ENCODE measurements at places on chromosomes 6 and 20.

DNA sequence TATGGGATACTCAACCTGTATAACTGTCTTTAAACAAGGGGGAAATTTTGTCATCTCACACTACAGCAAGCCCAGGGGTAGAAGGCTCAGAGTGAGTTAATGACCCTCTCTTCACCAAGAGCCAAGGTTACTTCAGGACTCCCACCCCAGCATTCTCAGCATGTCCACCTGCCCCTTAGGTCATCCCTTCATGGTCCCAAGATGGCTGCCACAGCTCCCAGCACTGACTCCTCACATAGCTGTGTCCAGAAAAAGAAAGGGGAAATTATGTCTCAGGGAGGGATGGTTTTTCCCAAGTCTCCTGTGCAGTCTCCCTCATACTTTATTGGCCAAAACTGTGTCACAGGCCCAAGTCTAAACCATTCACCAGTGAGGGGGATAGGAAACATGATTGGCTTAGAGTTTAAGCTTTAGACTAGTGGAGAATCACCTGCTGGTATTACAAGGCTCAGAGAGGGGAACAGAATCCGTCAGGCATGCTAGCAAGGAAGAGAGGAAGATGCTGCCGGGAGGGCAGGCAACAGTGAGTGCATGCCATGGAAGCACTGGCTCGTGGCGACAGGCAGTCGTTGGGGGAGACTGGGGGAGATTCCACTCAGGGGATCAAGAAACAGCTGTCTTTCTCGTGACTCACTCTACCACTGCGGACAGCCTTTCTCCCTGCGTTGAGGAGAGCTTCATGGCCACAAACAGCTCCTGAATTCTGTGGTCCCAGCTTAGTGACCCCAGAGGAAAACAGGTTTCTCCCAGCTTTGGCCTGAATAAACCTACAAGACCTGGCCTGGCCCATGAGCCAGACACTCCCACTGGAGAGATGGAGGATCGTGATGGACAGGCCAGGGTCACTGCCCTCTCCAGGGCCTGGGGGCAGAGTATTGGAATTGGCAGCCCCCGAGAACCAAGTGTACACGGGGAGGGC is 37.2 kb downstream of the HM13 start:
- DNase-seq = no peak

- DNase-seq = no peak
Measured at GRCh38 chr6:120173250-120173649, 823.7 kb upstream of the MAN1A1 start.

DNA sequence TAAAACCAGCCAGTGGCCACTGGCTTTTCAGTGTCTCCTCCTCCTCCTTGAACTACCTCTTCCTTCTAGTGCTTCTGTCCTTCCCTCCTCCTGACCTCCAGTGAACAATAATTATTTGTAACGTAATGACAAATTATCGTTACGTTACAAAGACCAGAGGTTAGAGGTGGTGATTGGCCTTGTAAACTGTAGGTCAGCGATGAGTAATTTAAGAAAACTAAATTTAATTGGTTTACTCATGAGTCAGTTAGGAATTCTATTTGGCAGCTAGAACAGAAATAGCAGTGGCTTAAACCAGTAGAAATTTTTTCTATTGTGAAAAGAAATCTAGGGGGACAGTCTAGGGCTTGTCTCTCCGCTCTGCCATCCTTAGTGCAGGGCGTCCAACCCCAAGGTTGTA is 38.8 kb downstream of the PPARD start:
- DNase-seq = no peak

DNA sequence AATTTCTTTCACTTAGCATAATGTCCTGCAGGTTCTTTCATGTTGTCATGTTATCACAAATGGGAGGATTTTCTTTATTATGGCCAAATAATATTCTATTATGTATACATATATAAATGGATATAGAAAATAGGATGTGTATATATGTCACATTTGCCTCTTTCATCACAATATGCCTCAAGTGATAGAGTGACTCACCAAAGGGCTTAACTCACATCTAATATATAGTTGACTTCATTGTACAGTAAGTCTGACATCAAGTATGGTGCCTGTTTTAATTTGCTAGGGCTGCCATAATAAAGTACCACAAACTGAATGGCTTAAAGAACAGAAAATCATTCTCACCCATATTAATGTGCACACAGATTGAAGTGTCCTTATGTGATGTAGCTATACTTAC is 436.1 kb upstream of the FLRT3 start:
- no peak for DNase-seq

- no peak for DNase-seq
Measured at GRCh38 chr6:72813807-72814596, 192.1 kb downstream of the KCNQ5 start.

- peak; percentile 27 for DNase-seq
Measured at GRCh38 chr6:87660226-87660911, 41.7 kb downstream of the AKIRIN2 start.

DNA sequence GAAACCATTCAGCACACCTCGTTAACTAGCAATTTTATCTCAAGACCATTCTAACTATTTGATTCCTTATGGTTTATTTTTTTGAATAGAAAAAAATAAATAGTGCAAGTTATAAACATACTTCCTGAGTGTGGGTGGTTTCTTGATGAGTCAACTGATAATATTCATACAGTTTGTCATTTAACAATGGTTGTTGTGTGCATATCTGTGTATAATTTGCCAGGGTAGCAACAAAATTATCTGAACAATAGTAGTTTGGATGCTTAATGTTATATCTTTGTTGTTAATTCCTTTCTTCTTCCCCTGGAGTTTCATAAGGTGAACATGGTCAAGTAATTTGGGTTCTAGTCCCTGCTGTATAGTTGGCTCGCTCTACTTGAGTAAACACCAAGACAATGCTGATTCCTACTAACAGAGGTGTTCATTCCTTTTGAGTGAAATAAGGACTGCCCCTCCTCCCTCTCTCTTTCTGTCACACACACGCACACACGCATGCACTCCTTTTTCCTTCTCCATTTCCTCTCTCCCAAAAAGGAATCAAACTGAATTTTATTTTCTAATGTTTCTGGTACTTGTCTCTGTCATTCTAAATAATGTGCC is 938.1 kb upstream of the EPHA7 start:
- DNase-seq = no peak

DNA sequence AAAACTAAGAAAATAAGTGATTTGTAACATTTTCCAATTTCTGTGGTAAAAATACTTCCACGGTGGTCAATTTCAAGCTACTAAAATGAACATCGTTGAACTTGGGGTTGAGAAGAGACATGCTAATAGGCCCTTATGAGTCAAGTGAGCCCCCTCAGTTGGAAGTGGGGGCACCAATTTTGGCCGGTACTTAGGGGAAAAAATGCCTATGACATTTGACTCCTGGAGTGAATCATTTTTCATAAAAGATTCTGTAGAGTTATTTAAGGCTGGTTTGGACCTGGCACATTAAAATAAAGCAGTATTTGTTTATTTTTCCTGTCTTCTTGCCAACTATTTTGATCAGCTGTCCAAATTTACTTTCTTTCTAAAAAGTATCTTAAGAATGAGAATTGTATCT is 32.4 kb upstream of the CAP2 start:
- DNase-seq = no peak

DNA sequence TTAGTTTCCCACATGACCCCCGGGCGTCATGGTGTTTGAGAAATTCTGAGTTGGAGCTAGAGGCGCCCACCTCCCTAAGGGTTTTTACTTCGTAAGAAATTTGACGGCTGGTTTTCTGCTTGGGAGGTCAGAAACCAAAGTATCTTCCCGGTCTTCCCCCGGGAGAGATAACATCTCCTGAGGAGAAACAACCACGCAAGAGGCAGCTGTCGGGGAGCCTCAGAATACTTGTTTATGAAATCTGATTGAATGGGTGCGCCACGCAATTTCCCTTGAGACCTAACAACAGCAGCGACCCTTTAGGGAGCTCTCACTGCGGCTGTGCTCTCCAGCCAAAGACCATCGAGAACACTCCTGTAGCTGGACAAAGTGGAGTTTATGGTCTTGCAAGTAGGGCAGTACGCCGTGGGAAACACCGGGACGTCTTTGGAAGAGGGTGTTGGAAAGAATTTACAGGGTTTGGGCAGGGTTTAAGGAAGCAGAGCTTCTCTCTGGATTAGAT is 608 bp upstream of the EIF2S2 start:
- DNase-seq = peak; percentile 83

GRCh38 chr6:169490246-169490641 is 211.6 kb downstream of the WDR27 start:
- DNase-seq = no peak

- no peak for DNase-seq
Measured at GRCh38 chr20:16212790-16213189, 360.5 kb downstream of the KIF16B start.

DNA sequence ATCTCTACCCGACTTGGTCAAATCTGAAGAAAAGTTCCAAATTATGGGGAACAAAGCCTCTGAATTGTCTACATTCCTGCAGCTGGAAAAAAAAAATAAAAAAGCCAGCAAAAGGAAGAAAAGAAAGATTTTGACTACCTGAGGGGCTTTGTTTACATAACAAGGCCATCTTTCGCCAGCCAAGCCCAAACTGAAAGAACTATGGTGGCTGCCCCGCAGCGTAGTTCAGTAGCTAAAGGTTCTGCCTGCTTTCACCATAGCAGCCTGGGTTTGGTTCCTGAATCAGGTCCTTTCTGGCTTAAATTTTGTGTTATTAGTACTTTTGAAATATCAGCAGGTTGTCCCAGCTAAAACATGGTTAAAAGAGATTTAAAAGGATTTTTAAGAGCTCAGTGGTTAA is 35.4 kb downstream of the ZNF133 start:
- DNase-seq = no peak

GRCh38 chr20:24772667-24773066 is 176.4 kb upstream of the CST7 start:
- DNase-seq = no peak

- DNase-seq = no peak
Measured at GRCh38 chr6:143000811-143001210, 55.8 kb upstream of the HIVEP2 start.

Data from SW 1271 (cell line).